Activated CD4-positive, alpha-beta T cell treated with anti-CD3 and anti-CD28 coated beads, Interleukin-2, Interleukin-6, amounts not matched to agents 100 ng/mL and 50 ng/mL, durations not matched to agents 16 hours and 8 hours (primary cell): ENCODE measurements at places on chromosomes 5 and 9.
A peak's percentile ranks its signal among the peaks of the same experiment; 100 is the strongest.

DNA sequence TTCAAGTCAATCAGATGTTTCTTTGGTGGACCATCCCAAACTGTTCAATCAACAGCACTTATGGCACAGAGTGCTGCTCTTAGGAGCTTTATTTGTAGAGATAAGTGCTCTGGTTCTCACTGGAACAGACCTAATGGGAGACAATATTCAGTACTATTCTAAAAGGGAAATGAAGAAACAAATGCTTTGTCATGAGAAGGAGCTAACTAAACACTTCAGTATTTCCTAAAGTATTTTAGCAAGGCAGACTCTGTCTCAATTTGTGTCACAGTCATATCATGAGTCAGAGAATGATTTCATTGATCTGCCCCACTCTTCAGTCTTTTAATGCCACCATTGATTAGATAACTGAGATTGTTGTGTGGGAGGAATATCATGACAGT lies 175.3 kb downstream of the SLF1 start:
- DNase-seq, result peak; percentile 70

DNA sequence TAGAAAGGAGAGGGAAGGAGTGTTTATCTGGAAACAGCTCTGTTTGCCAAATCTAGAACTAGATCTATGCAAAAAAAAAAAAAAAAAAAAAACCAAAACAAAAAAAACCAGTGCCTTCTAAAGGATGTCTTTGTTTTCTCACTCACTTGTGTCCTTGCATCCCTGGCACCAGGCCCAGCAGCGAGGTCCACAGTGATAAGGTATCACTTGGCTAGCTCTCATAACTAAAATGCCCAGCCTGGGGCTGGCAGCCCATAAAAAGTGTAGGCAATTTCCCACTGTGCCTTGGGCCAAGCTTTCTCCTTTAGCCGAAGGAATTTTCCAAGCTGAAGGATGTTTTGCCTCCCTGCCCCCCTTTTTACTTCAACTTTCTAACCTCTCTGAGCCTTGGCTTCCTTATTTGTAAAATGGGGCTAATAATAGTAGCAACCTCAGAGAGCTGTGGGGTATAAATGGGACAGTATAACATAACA lies 20.8 kb downstream of the RGS3 start:
- no peak for DNase-seq

DNA sequence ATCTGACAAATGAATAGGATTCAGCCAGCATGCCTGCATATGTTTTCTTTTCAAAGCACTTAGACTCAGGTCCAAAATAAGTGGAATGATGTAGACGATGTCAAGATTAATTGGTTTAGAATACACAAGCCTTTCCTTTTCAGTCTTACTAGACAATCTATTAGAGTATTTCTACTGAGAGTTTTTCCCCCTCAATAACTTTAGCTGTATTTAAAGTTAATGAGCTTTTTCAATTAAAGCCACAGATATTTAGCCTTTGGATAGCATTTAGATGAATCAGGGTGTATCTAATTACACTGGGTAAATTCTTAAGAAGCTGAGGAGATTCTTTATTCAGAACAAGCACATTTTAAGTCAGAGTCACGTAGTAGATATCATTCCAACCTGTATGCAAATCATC lies 198.7 kb upstream of the MPDZ start:
- DNase-seq, result no peak

DNA sequence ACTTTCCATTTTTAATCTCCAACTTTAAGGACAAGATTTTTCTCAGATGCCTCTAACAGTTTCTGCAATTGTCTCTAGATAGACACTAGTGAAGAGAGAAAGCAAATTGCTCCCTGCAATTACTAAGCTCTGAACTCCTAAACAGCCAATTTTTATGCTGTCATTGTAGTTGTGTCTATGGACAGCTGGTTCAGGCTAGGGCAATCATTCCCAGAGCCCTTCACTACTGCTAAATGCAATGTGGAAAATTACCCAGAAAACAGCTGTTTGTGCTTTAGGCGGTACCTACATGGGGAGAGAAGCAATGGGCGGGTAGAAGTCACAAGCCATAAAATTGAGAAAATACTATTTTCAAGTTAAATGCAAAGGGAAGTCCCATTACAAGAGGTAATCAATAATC lies 211.6 kb downstream of the SPOCK1 start:
- DNase-seq, result no peak

DNA sequence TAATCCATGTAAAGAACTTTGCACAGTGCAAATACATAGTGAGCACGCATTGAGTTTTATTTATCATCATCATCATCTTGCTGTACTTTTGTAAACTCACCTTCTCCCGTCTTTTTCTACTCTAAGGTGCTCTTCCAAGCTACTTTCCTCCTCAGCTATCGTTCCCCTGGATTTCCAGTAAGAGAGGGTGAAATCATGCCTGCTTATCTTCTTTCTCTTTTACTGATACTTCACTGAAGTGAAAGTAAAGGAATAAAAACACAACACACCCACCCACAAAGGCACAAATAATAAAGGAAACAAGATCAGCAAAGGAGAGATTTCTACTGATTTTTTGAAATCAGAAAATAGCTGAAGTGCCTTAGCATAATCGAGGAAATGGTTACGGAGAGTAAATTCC lies 509.9 kb downstream of the RAB3C start:
- no peak for DNase-seq

DNA sequence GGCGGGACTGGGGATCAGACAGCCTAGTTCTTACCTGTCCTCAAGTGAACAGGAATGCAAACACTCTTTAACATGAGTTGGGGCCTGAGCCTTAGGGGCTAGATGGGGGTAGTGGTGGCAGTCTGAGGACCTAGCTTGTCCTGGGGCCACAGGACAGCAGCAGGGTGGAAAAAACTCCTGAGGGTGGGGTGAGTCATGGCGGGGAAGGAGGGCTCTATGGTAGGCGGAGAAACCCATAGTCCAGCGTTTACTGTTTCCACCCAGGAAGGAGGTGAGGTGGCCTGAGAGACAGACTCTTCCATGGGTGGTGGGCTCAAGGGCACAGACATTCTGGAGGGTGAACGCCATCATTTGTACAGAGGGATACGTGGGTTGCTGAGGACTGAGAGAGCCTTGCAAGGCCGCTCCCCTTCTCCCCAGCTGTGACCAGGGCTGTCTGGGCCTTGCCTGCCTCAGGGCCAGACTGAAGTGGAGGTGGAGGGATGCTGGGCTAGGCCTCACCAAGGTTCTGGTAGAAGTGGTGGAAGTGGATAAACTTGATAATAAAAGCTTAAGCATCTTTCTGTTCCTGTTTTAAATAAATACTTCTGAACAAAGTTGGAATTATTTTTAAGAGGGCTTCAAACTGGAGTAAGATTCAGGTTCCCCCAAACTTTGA lies 1.1 kb upstream of the TSPAN17 start:
- no peak for DNase-seq

GRCh38 chr9:130453487-130453886 lies 8.7 kb downstream of the ASS1 start:
- DNase-seq, result no peak

DNA sequence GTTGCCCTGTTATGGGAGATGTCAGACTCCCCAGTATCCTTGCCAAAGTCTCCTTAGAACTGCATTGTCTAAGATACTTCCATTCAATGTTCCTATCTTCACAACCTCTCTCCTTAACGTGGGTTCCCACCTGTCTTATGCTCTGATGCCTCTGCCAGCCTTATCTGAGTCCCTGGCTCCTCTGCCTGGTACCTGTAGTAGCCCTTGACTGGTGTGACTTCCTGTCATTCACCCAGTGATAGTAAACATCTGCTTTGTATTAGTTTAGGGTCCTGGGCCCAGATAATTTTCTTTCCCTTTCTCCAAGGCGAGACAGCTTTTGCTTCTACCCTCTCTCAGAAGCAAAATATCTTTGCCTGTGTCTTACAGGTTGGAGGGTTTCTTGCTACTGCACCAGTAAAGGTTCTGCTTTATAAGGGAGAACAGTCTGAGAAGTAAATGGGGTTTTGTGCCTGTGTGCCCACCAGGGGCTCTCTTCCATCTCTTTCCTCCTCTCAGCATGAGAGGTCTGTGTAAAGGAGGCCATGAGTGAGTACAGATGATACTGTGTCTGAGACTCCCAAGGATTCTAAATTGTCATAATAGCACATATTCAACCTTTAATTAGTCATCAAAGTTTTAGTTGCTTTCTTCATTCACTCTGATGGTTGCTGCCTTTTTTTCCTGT lies 220.8 kb downstream of the PRR16 start:
- no peak for DNase-seq

GRCh38 chr5:75050415-75050814 lies 1.9 kb downstream of the GCNT4 start:
- no peak for DNase-seq

DNA sequence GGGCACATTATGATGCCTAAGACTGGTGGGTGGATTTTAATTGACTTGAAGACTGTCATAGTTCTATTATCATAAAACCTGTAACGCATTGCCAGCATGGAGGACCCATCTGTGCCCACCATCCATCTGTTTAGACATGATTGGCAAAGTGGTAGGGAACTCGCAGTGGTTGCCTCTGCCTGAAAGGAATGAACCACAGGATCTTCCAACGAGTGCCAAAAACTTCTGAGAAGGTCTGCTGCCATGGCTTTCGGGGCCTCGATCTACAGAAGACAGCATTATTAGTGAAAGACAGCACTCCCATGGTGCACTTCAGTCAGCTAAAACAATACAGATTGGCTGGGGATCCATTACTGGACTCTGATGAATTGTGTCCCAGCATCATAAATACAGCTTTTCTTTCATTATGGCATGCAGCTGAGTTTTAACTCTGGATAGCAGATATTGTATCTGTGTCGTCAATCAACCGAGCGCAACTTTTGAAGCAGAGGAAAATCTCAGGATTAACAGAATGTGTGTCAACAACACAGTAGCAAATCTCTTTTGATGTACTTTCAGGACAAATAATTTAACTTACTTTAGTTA lies 74.3 kb downstream of the ZDHHC21 start:
- no peak for DNase-seq

DNA sequence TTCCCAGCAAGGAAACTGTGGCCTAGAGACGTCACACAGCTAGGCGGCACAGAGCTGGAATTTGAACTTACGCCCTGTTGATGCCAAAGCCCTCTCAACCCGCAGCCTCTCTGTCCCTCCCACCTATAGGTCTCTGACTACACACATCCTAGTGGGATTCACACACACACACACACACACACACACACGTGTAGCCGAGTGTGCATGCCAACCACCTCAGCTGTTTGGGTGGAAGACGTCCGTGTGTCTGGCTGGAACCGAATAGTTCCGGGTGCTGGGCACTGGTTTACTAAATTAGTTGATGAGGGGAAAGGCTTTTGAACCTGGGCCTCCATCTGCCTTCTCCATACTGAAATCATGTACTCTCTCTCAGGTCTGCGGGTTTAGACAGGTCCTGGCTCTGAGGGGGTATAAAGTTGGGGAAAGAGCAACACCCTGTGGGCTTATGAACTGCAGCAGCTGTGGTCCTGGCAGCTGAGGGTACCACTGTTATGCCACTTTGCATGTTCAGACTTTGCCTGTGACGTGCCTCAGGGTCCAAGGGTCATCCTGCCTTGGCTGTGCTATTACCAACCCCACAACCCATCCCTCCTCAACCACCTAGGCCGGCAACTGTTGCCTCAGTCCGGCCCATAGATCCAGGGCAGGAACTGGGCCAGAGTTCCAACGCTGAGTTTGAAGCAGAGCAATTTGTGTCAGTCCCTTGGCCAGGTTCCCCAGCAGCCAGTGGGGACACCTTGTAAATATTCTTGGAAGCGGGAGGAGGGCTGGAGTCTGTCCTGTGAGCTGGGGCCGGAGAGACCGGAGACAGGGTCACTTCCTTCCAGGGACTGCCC lies 50.5 kb downstream of the PSD2 start:
- DNase-seq, result no peak

DNA sequence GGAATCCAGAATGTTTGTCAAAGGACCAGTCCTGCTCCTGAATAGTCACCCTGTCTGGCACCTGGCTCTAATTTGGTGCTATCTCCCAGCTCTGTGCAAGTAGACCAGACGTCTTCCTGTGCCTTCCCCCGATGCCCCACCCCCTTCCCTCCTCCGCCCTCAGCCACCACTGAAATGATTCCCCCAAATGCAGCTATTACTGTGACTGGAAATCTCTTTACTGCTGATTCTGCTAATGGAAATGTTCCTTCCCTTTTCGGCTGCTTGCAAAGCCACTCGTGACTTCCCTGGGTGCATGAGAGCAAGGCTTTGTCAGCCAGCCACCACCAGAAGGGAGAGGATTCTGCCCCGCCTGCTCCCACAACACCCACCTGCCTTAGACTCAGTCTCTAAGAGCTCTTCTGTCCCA lies 11.4 kb downstream of the ASTN2 start:
- DNase-seq, result no peak

GRCh38 chr5:42772265-42772993 lies 15.8 kb downstream of the CCDC152 start:
- no peak for DNase-seq

- no peak for DNase-seq
These were observed 1105.4 kb upstream of the DMAC1 start for GRCh38 chr9:8904771-8905515.

DNA sequence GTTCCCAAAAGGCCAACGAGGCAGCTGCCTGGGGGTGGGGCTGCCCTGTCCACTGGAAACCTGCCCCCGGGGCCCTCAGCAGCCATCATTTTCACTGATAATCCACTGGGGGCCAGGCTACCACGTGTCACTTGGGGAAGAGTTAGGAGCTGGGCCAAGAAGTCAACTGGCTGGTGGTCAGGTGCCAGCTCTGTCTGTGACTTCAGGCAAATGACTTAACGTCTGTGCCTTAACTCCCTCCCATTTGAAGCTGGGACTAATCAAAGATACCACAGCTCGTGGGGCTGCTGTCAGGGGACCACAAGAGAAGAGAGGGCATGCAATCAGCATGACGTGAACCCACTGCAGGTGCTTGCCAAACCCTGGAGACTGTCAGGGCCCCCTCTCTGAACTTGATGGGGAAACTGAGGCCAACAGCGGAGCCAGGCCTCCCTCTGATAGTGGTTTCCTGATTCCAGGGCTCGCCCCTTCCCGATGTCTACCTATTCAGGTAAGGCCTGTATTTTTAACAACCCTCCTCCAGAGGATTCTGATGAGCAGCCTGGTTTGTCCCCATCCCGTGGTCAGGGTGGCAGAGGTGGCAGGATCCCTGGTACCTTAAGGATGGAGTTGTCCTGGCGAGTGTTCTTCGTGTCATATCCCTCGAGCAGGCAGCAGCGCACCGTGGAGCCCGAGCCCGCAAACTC lies 12.3 kb upstream of the DPM2 start:
- DNase-seq, result no peak
